ENCODE measurements at places on chromosomes 3 and 15. TPM values are rescaled to one million over a fixed set of nuclear protein-coding genes. Genes with fewer than 3 reads are reported as not detected.

CASR gene
- polyA plus RNA-seq: 24.8 TPM

ERC2 gene
- 3.7 TPM for polyA plus RNA-seq

SLC28A1 gene
- 4.7 TPM for polyA plus RNA-seq

MYL3 gene
- 21.2 TPM for polyA plus RNA-seq

TUSC7 gene
- polyA plus RNA-seq: not detected

PRR20G gene
- not detected for polyA plus RNA-seq

WWTR1 gene
- 111 TPM for polyA plus RNA-seq

CCR9 gene
- 0.11 TPM for polyA plus RNA-seq

CTXN2 gene
- polyA plus RNA-seq: not detected

ST6GAL1 gene
- 65.8 TPM for polyA plus RNA-seq

FBXL2 gene
- polyA plus RNA-seq: 31.4 TPM

NANOGP8 gene
- 0.17 TPM for polyA plus RNA-seq

BTLA gene
- 0.37 TPM for polyA plus RNA-seq

CPLX3 gene
- polyA plus RNA-seq: not detected

CAPN3 gene
- polyA plus RNA-seq: 24.6 TPM

SLC25A20 gene
- 26.1 TPM for polyA plus RNA-seq

DAZL gene
- polyA plus RNA-seq: not detected

CSPG5 gene
- polyA plus RNA-seq: 0.82 TPM

All from right renal cortex interstitium (tissue), 3 donors.